ENCODE measurements at places on chromosomes 3 and 15. TPM values are rescaled to one million over a fixed set of nuclear protein-coding genes. Genes with fewer than 3 reads are reported as not detected.

The ADAMTS7 gene
- 10.6 TPM for polyA plus RNA-seq

The SLC24A5 gene
- not detected for polyA plus RNA-seq

The FURIN gene
- 91.6 TPM for polyA plus RNA-seq

The CASR gene
- 1.9 TPM for polyA plus RNA-seq

The GOLGA6D gene
- polyA plus RNA-seq = 0.04 TPM

The RLBP1 gene
- 2.8 TPM for polyA plus RNA-seq

The EPHB1 gene
- 3.7 TPM for polyA plus RNA-seq

The HAUS2 gene
- polyA plus RNA-seq = 16.5 TPM

The KBTBD12 gene
- 0.52 TPM for polyA plus RNA-seq

The MAP1A gene
- 5.4 TPM for polyA plus RNA-seq

The TERC gene
- polyA plus RNA-seq = 1.1 TPM

The CD86 gene
- 3.3 TPM for polyA plus RNA-seq

The FHIT gene
- polyA plus RNA-seq = 35.8 TPM

The PLCB2 gene
- 11.7 TPM for polyA plus RNA-seq

The CPLX3 gene
- polyA plus RNA-seq = not detected

The SPSB4 gene
- 2.2 TPM for polyA plus RNA-seq

The RNU5B-1 gene
- not detected for polyA plus RNA-seq

Data from large intestine (tissue), 12 donors.